Renal pelvis (tissue), 12 donors: ENCODE measurements at places on chromosomes 1 and 21.
A peak's percentile ranks its signal among the peaks of the same experiment; 100 is the strongest.

DNA sequence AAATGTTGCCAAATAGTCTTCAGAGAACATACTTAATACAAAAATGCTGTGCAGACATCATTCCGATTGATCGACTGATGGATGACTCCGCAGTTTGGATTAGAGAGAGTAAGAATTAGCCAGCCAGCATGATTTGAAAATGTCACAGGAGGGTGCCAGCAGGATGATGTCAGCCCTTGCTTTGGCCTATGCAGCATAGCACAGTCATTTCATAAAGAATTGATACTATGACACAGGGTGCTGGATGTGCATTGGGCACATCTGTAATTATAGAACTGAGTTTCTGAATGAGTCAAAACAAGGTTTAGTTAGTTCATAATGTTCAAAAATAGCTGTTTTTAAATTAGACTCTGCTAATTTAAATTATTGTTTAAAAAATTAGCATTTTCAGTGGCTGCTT lies 21.6 kb upstream of the TRAF5 start:
- no peak for DNase-seq

DNA sequence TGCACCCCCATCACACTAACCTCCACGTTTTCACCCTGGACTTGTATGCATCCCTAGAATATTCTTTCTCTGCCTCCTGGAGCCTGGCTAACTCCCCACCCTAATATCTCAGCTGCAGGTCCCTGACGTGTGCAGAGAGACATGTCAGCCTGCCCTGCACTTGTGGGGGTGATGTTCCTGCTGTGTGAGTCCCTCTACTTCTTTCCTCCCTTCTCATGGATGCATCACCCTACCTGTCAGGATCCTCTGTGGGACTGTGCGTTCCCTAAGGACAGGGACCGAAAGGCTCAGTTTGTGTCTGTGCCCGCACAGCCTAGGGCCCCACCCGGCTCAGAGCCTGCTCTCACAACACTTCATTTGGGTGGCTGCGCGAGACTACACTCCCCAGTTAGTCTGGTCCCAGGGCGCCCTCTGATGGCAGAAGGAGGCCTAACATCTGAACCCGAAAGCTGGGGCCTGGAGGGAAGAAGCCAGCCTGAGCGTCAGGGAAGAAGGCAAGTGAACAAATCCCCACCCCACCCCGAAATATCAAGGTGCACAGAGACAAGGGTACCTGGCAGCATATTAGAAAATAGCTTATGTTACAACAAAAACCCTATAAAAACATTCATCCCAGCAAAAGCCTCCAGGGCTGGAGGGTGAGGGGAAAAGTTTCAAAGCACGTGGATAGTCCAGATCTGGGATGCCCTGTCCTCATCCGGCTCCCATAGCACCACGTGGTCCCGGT lies 3.7 kb downstream of the CD52 start:
- DNase-seq: peak; percentile 76

DNA sequence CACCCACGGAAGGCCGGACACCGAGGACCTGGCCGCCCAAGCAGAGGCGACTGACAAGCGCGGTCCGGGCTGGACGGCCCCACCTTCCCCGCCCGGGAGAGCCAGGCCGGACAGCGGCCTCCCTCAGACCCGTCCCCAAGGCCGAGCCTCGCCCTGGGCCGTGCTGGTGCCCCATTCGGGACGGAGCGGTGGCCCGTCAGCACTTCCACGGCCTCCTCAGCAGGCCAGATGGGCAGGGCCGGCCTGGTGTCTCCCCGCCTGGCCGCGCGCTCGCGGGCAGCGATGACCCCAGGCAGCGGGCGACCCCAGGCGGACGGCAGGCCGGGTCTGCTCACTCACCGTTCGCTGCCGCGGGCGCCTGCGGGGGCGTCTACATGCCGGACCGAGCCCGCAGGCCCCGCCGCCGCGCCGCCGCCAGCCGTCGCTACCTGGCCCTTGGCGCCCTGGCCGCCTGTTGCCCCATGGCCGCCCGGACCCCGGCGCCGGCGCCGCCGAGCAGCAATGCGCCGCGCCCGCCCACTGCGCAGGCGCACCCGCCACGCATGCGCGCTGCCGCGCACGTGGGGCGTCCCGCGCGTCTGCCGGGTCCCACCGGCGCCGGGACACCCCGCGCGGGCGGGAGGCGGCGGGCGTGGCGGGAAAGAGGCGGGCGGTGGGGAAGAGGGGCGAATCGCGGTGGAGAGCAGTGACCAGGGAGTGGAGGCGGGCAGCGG lies at the start of gene NADK:
TSS of gene NADK (minus strand) at position 521 of the 713 bp plus-strand sequence. CDS start 13,064 bp downstream, outside the sequence.
- DNase-seq: no peak

DNA sequence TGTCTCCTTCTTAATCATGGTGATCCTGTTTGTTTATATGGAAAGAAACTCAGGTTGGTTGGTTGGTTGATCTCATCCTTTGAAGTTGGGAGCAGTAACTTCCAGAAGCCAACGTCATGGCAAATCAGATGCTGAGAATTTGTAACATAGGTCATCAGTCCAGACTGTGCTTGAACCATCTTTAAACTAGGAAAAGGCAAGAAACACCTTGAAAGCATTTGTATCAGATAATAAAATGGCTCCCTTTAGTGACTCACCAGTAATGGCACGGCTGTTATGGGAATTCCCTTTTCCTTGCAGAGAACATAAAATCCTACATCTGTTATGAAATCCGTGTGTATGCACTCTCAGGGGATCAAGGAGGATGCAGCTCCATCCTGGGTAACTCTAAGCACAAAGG lies 58.1 kb downstream of the SERBP1 start:
- no peak for DNase-seq

DNA sequence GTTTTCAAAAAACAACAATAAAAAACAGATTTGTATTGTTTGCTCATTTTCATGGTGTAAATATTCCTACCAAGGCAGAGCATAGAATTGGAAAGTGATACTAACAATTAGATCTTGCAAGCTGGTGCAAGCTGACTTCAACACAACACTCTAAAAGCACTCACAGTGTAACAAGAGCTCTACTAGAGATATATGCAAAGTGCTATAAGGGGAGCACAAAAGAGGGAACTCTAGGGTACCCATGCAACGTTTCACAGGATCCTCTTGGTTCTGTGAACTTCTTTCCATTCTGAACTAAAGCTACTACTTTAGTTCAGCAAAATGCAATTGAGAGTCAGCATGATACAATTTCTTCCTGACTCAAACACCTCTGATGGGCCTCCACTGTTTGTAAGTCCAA lies 78.3 kb downstream of the ATP1B1 start:
- DNase-seq: no peak

DNA sequence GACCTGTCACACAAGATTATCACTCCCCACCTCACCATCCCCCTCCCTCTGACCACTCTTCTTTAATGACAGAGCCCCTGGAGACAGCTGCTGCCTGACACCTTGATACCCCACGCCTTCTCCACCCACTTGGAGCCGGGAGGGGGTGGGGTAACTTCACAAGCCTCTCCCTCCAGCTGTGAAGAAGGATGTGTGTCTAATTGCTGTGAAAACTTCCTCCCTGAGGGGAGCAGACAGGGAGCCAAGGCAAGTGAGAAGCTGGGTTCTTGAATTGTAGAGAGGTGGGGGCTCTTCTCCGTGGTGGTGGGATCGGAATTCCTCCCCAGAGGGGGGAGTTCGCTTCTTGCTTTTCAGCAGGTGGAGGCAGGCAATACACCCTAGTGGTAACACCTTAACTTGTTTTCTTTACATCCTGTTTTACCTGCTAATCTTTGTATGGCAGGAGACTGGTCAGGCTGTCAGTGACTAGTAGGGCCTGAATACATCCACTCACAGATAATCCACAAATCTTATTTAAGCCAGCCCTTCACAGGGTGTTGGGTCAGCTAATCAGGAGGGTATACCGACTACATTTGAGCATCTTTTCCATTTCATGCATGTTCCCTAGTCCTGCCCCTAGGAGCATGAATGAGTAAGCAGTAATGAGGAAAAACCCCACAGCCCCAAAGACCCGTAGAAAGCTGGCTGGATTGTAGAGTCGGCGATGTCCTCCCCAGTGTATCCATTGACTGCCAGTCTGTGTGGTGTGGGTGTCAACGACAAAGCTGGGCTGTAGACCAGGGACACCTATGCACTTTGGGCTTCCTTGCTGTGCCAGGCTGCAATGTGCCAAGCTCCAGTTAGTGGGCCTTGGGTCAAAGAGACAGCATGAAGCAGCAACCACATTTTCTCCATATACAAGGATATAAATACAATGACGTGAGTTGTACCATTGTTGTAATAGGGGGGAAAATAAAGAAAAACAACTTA lies 57.3 kb downstream of the NFASC start:
- no peak for DNase-seq

GRCh38 chr1:221543529-221544120 lies 198.3 kb downstream of the DUSP10 start:
- no peak for DNase-seq

- no peak for DNase-seq
These were observed 92.7 kb downstream of the PLD5 start for GRCh38 chr1:242431786-242432185.

- DNase-seq: no peak
These were observed 28.9 kb downstream of the RUNX3 start for GRCh38 chr1:24900985-24901781.
